Natural killer cell (primary cell): ENCODE measurements at places on chromosomes 3 and 15. TPM values are rescaled to one million over a fixed set of nuclear protein-coding genes. Genes with fewer than 3 reads are reported as not detected.

ARF4 gene
- 88.0 TPM for total RNA-seq

SEMA3F gene
- 1.1 TPM for total RNA-seq

SAXO2 gene
- total RNA-seq: 1.6 TPM

C3orf49 gene
- total RNA-seq: not detected

GMNC gene
- not detected for total RNA-seq

THRB gene
- not detected for total RNA-seq

GRCh38 chr15:94297558-94297957, 66.2 kb downstream of the MCTP2 start:
- DNase-seq: peak; percentile 11

- peak; percentile 14 for DNase-seq
Observed at GRCh38 chr3:72271216-72271615, 486.3 kb upstream of the PROK2 start.

GRCh38 chr3:148856384-148856783, 8.7 kb upstream of the CPA3 start:
- no peak for DNase-seq

DNA sequence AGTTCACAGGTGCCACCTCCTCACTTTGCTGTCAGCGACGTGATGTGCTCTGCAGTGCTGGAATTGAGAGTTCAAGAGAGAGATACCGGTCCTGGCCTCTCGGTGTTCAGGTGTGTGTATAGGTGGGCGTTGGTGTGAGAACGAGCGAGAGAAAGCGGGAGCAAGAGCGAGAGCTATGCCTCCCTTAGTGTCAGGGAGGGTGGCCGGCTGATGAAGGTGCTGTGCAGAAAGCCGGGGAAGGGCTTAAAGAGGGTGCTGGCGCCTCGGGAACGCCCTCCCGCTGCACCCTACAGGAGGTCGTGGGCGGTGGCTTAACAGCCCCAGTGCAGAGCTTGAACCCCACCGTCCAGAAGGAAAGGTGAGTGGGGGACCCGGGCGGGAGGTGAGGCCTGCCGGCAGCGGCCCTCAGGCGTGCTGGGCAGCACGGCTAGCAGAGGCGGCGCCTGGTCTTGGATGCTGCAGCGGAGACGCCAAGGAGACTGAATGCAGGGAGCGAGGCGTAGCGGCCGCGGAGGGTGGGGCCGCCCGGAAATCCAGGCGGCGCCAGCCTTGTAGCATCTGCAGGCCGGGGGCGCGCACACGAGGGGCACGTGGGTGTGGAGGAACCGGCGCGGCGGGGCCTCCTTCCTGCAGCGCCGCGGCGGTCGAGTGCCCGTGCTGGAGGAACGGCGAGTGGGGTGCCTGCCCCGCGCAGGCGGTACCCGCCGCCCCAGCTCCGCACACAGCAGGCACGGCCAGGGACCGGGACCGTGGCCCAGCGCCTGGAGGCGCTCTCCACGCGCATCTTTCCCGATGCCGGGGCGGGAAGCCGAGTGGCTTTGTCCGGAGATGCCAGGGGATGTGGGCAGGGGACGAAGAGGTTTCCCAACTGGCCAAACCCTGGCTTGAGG, 246.8 kb upstream of the TOPAZ1 start:
- no peak for DNase-seq

DNA sequence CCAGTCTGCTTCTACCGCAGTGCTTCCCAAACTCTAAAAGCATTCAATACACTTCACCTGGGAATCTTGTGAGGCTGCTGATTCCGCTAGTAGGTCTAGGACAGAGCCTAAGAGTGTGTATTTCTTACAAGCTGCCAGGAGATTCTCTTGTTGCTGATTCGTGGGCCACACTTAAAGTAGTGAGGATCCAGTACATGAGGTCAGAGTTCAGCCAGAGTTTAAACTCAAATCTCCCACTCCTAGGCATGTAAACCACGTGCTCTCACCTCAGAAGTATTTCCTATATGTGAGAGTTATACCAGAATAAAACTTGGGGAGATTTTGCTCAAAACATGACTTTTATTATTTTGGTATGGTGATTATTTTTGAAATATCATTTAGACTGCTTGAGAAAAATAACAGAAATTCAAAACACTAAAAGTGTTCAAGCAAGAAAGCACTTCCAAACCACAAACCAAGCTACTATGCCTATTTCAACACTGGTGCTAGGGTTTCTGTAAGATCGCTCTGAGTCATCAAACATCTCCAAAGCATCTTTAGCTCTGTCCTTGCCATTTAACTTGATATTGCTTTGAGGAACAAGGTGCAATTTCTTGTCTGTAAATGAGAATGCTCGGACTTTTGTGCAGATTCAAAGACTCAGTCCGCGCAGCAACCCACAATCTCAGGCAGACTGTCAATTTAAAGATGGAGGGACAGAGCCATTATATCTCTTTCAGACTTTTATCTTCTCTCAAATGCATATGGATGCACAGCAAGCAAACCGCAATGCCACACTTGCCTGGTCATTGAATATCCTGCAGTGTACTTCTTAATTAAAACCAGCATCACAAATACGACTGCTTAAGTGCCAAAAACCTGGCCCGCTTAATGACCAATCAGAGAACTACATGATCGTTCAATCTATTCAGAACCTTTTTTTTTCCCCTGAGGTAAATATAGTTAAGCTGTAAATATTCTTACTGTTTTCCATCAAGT, 59.8 kb downstream of the AGTR1 start:
- no peak for DNase-seq

GRCh38 chr3:178381555-178381954, 154.7 kb upstream of the KCNMB2 start:
- no peak for DNase-seq
